T1000 (cell line): ENCODE measurements at places on chromosomes 16 and 17.
A peak's percentile ranks its signal among the peaks of the same experiment; 100 is the strongest.

- DNase-seq, result no peak
Observed at GRCh38 chr16:21260870-21261791, 17.0 kb downstream of the CRYM start.

- no peak for DNase-seq
Observed at GRCh38 chr17:21419299-21420239, 43.4 kb downstream of the KCNJ12 start.

DNA sequence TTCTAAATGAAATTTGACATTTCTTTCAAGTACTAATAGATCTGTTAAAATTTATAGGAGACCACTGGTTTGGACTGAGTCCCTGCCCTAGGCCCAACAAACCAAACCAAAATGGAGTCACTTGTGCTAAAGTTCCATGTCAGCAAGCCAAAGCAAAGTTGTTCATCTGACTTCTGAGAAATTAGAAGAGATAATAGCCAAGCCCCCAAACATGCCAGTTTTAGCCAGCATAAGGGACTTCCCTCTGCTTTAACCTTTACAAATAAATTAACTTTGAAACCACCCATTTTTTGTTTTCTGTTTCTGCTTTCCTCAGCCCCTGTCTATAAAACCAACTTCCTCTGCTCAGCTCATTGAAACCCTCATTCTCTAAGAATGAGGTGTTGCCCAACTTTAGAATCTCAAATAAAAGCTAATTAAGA is 18.9 kb downstream of the CDR2 start:
- DNase-seq, result no peak

DNA sequence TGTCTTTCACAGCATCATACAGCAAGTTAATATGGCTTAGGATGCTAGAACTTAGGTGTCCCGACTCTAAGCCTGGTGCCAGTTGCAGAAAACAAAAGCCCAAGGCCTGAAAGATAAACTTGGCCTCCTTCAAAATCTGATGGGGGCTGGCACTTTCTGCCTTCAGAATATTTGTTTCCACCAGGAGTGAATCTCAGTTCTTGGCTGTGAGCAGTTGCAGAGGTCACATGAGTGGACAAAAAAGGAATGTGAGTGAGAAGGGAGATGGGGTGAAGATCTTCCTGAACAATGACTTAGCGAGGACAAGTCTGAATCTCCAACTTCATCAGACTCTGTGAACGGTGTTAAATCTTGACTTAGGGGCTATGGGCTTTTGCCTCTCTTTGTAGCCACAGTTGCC is 46.6 kb downstream of the HOXB1 start:
- no peak for DNase-seq

DNA sequence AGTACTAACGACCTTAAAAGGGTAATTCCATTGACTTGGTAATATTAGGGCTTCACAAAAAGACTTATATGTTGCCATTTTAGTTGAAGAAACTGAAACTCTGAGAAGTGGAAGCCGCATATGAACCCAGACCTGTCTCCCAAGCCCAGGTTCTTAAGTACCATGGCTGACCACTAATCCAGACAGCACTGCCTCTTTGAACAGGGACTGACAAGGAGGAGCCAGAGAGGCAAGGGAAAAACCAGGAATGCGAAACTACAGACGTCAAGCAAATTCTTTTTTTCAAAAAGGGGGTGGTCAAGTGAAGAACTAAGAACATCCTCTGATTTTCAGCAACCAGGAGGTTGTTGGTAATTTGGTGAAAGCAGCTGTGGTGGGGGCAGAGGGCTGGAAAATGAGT is 15.2 kb downstream of the CYB5D1 start:
- DNase-seq, result no peak

DNA sequence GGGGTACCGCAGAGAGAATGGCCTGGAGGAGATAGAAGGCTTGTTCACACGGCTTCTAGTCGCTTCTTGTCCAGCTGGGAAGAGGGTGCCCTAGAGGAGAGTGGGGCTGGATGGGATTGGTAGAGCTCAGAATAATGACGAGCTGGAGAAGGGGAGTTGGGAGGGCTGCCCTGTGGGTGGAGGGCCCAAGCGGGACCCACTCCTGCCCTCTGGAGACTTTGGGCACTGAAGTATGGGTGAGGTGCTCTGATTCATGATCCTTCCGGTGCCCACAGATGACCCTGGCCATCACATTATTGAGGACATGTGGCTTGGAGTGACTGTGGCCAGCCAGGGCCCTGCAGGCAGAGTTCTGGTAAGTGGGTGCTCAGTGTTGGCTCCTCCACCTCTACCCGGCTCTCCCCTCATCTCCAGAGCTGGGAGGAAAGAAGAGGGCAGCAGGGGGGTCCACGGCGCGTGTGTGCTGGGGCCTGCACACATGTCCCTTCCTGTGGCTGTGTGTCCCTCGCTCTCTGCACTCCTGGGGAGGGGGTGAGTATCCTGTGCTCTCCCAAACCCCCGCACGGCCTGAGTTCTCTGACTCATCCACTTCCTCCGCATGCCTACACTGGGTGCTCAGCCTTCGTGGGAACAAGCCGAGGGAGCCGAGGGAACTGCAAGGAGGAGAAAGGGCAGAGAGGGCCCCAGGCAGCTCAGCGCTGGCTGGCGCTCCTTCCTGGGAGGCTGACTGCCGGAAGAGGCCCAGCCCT is 8.5 kb downstream of the ITGA3 start:
- DNase-seq, result peak; percentile 83

DNA sequence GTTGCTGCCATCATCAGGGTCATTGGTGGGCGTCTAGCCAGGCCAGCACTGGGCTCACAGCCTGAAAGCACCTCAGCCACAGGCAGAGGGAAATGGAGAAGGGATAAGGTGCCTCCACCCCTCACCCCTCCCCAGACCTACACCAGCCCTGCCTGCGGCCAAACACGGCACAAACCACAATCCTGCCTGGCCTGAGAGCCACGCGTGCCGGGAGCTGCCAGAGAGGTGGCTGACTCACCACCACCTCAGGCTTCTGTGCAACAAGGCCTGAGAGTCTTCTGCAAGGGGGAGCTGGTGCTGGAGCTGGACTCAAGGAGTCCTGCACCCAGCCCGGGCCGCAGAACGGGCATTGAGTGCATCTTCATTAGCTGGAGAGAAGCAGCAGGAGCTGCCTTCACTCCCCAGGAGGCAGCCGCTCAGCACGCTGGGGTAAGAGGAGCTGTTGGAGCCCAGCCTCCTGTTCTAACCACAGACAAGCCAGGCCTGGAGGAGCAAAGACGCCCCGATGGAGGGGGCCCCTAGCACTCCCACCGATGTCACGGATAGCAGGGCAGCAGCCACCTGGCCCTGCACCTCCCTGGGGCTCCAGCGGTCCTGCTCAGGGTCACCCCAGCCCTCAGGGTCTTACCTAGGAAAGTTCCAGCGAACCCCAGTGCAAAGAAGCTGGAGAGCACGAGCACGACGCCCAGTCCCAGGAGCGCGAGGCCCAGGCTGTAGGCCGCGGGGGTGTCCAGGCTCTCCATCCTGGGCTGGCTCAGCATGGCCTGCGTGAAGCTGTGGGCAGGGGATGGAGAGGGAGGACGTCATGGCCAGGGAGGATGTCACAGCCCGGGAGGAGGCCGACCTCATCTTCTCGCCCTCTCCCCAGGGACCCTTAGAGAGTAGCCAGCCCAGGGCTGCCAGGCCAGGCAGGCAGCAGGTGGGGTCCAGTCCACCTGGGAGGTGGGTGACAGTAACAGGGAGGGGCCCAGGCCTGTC is 16.0 kb upstream of the RASD1 start:
- DNase-seq, result peak; percentile 89

GRCh38 chr17:73724990-73725389 is 80.7 kb upstream of the SDK2 start:
- no peak for DNase-seq

- no peak for DNase-seq
Observed at GRCh38 chr16:2523801-2524231, 3.6 kb downstream of the AMDHD2 start.

GRCh38 chr16:557463-558297 is 2.5 kb upstream of the PRR35 start:
- no peak for DNase-seq

DNA sequence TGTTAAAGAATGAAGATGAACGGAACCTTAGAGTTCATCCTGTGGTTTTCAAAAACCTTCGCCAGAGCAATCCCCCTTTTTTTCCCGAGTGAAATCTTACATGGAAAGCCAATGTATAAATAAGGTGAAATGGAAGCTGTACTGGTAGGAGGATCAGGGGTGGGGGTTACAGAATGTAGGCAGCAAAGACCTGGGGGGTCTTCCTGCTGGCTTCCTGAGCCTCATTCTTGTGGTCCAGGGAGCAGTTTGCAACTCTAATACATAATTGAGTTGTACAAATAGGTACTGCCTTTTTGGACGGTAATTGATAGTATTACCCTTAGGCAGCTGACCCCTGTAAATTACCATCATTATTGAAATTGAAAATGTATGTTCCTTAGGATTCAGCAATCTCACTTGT is 34.1 kb downstream of the KSR1 start:
- DNase-seq, result no peak

DNA sequence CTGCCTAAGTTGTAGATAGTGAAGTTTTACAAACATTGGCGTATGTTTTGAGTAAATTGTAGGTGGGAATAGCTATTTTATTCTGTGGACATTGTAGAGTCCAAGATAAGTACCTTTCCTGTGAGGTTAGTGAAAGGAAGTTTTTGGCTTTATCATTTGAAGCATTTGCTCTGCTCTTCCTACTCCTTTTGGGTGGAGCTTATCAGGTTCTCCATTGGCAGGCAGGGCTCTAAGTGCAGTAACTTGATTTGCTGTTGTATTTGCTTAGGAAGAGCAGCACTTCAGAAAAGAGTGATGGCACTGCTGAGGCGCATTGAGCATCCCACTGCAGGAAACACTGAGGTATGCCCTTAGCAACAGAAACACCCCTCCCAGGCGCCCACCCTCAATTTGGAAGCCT is 70.1 kb downstream of the OMG start:
- no peak for DNase-seq

- DNase-seq, result no peak
Observed at GRCh38 chr16:87254296-87254695, 62.9 kb downstream of the C16orf95 start.

GRCh38 chr17:82320956-82321927 is 3.8 kb upstream of the CD7 start:
- DNase-seq, result no peak

GRCh38 chr16:75471723-75472633 is 7.5 kb upstream of the TMEM170A start:
- DNase-seq, result no peak

DNA sequence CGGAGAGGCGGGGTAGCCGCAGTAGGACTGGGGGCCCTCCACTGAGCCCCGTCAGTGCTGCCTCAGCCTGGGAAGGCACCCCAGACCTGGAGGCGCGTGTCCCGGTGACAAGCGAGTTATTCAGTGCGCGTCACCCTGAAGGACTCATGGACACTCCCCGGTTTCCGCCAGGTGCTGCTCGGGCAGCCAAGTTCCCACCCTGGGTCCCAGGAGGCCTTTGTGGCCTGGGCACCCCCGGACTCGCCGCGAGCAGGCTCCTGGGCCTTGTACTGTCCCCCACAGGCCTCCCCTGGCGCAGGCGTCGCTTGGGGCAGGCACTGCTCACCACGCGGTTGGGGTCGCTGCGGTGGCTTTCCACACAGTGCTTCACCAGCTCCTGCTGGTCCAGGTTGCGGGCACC is 7.6 kb downstream of the RNF166 start:
- no peak for DNase-seq

GRCh38 chr17:8324132-8324531 is 14.1 kb downstream of the ARHGEF15 start:
- no peak for DNase-seq

DNA sequence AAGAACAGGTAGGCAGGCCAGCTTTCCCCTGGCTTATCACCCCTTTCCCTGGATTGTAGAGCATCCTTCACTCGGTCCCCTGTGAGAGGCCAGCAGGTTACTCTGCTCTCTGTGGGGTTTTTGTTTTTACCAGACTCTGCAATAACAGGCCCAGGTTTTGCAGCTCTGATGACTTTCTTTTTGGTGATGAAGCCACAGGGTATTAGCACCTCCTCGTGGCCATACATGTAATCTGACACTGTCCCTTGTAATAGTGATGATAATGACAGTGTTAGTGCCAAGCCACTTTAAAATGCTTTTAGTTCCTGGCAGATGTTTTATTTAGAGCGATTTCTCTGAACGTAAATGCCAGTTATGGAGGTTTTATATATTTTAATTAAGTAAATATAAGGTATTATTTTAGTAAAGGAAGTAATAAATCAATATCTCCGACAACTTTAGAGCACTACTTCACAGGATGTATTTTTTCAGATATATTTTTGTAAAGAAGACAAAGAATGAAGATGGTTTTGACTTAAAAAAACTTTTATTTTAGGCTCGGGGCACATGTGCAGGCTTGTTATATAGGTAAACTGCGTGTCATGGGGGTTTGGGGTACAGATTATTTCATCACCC is 38.0 kb upstream of the CPHXL start:
- DNase-seq, result no peak

- no peak for DNase-seq
Observed at GRCh38 chr16:58498341-58499091, 1.4 kb upstream of the NDRG4 start.

- no peak for DNase-seq
Observed at GRCh38 chr17:78682363-78682762, 99.7 kb downstream of the CYTH1 start.

DNA sequence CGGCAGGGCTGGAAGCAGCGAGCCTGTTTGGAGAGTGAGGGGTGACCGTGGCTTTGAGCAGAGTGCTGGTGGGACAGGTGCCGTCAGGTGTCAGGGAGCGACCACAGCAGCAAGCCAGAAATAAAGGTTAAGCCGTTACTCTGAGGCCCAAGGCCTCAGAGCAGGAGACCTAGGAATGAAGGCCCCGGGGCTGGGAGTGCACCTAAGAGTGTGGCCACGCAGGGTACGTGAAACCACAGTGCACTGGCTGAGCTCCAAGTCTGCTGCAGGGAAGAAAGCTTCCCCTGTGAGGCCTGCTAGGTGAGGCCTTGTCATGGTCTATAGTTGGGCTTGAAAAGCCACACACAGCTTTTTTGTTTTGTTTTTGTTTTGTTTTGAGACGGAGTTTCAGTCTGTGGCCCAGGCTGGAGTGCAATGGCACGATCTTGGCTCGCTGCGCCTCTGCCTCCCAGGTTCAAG is 8.7 kb downstream of the CLUAP1 start:
- no peak for DNase-seq

DNA sequence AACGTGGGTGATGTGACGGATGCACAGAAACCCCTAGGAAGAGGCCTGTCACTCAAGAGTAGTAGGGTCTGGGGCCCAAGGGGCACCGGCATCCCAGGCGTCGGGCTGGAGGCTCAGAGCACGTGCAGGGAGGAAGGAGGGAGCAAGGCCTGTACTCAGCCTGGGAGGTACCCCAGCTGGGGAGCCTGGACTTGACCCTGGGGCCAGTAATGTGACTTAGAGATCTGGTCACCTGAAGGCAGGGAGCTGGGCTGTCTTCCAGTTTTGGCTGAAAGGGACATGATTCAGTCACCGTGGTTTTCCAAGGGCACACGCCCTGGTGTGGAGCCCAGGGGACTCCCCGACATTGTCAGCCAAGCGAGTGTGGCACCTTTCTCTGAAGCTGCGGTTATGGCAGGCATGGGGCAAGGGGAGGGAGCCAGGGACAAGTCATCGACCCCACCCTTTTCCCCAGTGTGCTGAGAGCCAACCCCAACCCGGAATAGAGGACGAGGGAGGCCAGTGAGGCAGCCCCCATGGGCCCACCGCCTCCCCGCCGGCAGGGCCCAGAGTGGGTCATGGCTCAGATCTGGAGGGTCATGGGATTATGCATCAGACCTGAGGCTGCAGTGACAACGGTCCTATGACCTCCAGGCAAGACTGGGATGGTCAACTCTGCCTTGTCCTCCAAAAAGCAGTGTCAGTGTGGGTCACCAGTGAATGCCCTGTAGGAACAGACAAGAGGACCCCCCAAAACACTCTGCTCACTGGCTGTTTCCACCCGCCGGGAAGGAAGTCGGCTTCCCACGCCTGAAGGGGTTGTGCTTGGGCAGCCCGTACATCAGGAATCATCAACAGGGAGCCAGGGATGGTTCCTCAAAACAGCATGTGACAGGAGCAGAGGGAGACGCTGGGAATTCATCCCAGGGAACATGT is 41.9 kb downstream of the MEAK7 start:
- no peak for DNase-seq
